ENCODE measurements at places on chromosomes 6 and 20.

GRCh38 chr6:46305833-46306232 is 135.1 kb upstream of the ENPP5 start:
- no peak for DNase-seq

DNA sequence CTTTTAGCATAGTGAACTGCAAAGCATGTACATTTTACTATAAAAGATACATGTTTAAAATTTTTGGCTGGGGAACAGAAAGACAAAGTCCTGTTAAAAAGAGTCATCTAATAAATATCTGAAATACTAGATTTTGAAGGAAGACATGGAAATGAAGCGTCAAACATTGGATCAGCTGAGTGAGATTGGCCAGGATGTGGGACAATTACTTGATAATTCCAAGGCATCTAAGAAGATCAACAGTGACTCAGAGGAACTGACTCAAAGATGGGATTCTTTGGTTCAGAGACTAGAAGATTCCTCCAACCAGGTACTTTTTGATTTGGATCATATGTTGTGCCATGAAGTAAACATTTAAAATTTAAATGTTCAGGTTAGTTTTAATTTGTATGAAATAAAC is 162.3 kb downstream of the UTRN start:
- no peak for DNase-seq

GRCh38 chr20:25525867-25526266 is 59.5 kb downstream of the NINL start:
- DNase-seq: no peak

GRCh38 chr6:10555625-10556309 is 34.6 kb downstream of the GCNT2 start:
- no peak for DNase-seq

- no peak for DNase-seq
These were observed 12.5 kb downstream of the TFAP2B start for GRCh38 chr6:50831186-50831585.

- no peak for DNase-seq
These were observed 18.9 kb upstream of the DSN1 start for GRCh38 chr20:36792422-36792821.

GRCh38 chr6:98574984-98575383 is 259.4 kb upstream of the POU3F2 start:
- no peak for DNase-seq

DNA sequence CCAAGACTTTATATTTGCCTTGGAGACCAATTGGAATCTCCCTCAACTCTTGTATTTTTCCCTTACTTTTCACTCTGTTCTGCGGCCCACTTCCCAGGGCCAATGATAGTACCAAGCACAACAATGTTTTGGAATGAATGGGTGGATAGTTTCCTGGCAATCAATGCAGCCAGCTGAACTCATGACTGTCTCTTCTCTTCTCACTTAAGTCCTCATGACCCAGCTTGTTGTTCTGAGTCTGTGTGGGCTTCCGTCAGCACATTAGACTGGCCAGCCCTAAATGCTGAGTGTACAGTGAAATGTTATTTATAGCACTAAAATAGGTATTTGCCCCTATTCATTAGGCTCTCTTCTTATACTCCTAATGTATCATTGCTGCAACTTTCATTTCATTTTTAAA is 5.6 kb upstream of the MBOAT1 start:
- no peak for DNase-seq

- DNase-seq: no peak
These were observed 145.6 kb downstream of the MTFR2 start for GRCh38 chr6:136104556-136104955.

- no peak for DNase-seq
These were observed 226.9 kb upstream of the QKI start for GRCh38 chr6:163187606-163188005.

DNA sequence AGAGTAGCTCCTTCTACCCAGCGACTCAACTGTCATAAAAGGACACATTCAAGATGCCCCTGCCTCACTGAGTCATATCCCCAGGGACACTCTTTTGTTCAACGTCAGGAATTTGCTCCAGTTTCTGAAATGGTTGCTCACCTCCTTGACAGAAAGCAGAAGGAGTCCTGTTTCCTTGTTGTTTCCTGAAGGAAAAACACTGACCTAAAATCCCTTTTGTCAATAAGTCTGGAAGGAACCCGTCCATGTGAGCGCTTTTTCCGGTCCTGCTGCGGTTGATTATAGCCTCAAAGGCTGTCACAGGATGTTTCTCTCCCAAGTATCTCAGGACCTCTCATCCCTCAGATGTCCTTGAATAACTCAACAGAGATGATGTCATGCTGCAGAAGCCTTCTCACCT is 113.6 kb upstream of the PLEKHG1 start:
- DNase-seq: no peak

GRCh38 chr6:35386989-35387388 is 44.6 kb downstream of the PPARD start:
- no peak for DNase-seq

GRCh38 chr6:25312034-25312620 is 33.0 kb downstream of the CARMIL1 start:
- no peak for DNase-seq

GRCh38 chr6:132132924-132133639 is 181.9 kb upstream of the CCN2 start:
- DNase-seq: no peak

- DNase-seq: no peak
These were observed 187.3 kb downstream of the SAMD5 start for GRCh38 chr6:147695819-147696218.

DNA sequence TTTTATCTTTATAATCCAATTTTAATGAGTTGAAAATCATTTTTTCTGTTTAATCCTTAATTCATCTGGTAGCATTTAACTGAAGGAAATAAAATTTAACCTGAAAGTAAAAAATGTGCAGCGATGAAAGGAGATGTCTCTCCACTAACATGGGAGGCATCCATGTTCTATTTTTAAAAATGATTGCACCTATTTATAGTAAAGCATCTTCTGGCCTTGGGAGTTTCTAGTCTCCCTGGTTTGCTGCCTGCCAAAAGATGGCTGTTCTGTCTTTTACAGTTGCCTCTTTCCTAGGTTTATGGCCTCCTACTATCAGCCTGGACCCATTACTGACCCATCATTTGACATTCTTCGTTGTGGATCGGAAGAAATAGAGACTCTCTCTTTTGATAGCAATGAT is 143.0 kb downstream of the B3GAT2 start:
- DNase-seq: no peak

- DNase-seq: no peak
These were observed 4.6 kb upstream of the BICRAL start for GRCh38 chr6:42777126-42777822.

GRCh38 chr6:14757418-14757817 is 488.5 kb upstream of the JARID2 start:
- no peak for DNase-seq

DNA sequence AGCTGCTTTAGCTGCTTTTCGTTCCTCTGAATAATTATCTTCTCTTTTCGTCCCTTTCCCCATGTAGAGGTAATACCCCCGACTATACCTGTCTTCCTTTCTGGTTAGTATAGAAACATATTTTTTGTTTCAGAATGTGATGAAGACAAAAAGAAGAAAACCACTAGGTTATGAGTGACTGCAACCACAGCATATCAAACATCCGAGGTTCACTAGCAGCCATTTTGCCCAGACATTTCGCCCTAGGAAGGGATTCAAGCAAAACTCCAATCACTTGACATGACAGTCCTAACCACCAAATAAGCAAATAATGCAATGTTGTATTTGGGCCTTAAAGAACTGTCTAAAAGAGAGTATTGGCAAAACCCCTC is 9.4 kb downstream of the SNX5 start:
- DNase-seq: no peak

DNA sequence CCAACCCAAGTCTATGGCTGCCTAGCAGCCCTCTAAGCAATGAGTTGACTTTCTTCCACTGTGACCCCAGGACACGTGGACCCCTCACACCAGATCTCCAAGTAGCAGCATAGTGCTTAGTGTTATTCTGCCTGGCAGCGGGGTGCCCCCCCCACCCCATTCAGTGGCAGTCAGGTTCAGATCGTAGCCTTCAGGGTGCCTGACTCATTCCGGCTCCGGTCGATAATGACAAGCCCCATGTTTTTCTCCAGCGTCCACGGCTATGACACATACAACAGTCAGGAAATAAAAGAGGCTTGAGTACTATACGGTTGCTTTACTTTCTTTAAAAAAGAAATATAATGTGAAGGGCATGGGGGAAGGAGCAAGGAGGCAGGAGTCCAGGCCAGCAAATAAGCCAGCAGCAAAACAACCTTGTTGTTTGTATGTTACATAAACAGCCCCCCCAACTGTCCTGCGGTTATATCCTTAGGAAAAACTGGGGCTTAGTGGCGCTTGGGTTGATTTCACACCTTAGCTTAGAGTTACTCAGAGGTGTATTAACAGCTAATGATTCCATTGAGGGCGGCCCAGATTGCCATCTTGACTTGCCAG is 23.1 kb downstream of the GNAS start:
- no peak for DNase-seq

GRCh38 chr6:47402081-47402480 is 75.5 kb upstream of the CD2AP start:
- no peak for DNase-seq

DNA sequence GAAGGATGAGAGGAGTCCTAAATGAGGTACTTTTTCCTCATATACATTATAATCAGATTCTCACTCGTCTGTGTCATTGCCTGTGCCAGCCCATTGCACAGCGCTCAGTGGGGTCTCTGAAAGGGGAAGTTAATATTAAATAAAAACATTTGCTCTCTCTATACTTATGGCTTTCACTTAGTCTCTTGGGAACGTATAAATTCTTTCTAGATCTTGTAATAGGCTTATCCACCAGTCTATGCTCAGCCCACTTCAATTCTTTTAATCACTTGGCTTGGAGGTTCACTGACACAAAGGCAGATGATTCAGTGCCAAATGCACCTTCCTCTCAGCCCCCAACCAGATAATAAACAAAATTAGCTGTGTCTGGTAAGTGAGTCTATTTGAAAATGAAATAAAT is 164.3 kb upstream of the OGFRL1 start:
- DNase-seq: no peak

DNA sequence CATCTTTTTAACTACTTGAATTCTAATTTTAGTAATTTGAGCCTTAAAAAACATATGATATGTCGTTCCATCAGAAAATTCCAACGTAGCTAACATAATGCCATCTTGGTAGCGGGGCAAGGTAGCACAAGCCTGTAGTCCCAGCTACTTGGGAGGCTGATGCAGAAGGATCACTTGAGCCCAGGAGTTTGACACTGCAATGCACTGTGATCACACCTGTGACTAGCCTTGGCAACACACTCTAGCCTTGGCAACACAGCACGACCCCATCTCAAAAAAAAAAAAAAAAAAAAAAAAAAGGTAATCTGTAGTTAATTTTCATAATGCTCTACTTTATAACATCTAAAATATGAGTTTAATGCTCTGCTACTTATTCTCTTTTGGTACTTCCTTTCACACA is 6.7 kb downstream of the BCLAF1 start:
- DNase-seq: no peak

DNA sequence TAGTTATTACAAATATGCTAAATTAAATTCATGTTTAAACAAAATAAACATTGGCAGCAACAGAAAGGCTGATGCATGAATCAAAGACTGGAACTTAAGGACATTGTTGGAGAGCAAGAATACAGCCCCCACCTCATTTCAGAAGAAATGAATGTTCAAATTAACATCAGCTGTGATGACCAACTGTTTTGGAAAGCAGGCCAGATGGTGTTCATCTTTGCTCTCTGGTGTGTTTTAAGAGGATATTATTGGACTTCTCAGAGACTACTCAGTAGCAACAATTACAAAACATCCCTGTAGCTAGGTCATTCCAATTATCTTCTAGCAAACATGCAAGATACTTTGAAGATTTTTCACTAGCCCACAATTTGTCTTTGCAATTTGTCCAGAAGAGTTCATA is 118.6 kb upstream of the DOK5 start:
- DNase-seq: no peak

GRCh38 chr20:43542674-43543073 is 16.2 kb upstream of the SGK2 start:
- DNase-seq: no peak

DNA sequence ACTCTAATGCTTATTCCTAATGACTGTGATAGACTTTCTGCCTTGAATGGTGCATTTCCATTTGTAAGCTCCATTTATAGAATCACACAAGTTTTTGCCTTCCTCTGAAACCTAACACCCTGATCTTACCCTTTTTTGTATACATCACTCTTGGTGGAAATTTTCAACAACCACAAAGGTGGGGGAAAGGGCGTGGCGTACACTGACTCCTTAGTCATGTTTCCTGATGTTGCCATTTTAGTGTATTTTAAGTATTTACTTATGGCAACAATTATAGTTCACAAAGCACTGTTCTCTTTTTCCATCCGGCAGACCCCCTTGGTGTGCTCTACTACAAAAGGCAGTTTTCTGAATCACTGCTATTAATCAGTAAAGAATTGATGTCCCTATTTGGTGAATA is 92.0 kb downstream of the ATXN1 start:
- DNase-seq: peak; percentile 82

GRCh38 chr6:124928851-124929250 is 33.4 kb upstream of the RNF217 start:
- no peak for DNase-seq

DNA sequence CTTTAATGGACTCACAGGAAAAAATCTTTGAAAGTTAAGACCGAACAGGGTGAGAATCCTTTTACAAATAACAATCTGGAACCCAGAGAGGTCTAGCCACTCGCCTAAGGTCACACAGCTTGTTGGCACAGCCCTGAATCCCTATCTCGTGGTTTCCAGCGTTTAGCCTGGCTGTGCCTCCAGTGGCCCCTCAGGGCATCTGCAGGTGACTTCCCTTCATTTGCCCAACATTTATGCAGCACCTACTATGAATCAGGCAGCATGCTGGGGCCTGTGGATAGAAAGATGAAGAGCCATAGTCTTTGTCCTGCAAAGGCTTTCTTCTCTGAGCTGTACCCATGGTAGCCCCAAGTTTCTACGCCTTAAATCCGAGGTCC is 2.6 kb upstream of the NR2E1 start:
- no peak for DNase-seq

- DNase-seq: peak; percentile 52
These were observed 154.3 kb downstream of the VEGFA start for GRCh38 chr6:43924222-43924702.

GRCh38 chr6:25629198-25629576 is 22.8 kb upstream of the SCGN start:
- DNase-seq: no peak

DNA sequence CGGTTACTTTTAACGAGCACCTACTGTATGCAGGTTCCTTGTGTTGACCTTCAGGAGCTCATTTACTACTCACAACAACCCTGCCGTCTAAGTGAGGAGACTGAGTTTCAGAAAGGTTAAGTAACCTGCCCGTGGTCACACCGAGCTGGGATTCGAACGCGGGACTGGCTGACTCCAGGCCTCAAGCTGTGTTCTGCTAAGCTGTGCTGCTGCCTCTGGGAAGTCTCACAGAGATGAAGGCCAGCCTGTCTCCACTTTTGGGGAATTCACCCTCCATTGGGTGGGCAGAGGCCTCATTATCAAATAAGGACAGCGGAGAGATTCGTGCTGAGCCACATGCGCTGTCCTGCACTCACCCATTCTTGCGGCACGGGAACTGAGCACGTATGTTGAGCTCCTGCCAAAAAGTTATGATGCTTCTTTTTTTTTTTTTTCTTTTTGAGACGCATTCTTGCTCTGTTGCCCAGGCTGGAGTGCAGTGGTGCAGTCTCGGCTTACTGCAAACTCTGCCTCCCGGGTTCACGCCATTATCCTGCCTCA is 25.9 kb upstream of the MYT1 start:
- DNase-seq: no peak

Data from activated naive CD4-positive, alpha-beta T cell treated with Interleukin-2 at 50 U/mL for 16 hours (primary cell).